RPMI7951 (cell line): ENCODE measurements at places on chromosomes 7 and 10.
A peak's percentile ranks its signal among the peaks of the same experiment; 100 is the strongest.

DNA sequence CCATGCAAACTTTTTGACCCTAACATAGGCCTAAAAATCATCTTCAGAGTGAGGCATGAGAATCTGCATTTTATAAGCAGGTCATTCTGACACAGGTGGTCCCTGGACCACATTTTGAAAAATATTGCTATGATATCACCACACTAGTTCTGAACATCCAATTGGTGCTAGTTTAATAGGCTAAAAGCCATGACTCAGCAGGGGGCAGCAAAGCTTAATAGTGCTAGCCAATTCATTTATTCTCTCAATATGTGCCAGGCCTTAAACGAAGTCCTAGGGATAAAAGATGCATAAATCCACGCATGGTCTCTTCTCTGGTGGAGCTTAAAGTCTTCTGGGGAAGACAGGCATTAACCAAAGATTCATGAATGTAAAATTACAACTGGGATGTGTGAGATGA lies 10.2 kb upstream of the SLC25A28 start:
- DNase-seq = peak; percentile 45

DNA sequence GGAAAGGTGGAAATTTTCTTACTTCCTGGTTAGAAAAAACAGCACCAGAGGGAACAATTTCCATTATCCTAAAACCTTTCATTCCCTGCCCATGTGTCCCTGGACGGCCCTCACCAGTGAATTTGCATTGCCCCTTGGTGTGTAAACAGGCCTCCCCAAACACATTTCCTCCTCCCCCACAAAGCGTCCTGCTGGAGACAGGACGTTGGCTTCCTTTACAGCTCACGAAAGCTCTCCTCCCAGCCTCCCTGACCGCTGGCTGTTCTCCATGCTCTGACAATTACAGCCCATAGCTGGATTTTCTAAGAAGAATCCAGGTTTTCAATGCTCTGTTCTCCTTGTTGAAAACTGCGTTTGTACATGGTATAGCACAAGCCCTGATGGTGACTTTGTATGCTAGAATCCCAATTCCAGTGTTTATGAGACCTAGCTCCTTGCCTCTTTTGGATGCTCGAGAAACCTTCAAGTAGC lies 724.2 kb upstream of the CELF2 start:
- DNase-seq = no peak

DNA sequence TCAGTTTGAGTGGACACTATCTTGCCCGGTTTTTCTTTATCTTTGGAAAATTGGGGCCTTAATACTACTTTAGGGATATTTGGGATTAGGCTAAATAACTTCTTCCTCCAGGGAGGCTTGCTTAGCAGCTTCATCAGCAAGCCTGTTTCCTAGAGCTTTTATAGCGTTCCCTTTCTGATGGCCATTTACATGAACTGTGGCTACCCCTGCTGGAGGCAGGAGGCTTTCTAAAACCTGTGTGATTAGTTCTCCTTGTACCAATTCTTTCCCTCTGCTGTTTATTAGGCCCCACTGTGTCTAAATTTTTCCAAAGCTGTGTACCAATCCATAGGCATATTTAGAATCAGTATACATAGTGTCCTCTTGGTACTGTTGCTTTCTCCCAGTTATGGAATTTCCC lies 61.7 kb upstream of the CNTNAP2 start:
- DNase-seq = no peak

GRCh38 chr7:149320313-149321124 lies 58.5 kb downstream of the ZNF783 start:
- DNase-seq = no peak

DNA sequence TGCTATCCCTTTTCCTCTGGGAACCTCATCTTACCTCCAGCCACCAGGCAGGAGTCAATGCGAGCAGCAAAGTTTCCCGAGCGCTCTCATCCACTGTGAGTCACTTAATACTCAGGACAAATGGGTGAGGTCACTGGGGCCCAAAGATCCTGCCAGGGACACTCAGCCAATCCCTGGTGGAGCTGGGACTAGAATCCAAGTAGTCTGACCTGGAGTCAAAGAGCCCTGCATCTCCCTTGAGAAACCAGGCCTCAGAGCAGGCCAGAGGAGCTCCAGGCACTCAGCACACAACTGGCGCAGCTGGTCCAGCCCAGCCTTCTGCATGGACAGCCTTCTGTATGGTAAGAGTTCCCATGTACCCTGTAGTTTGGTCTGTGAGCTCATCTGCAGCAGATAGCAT lies 142.3 kb downstream of the MAPK8 start:
- peak; percentile 59 for DNase-seq

- no peak for DNase-seq
These were observed 358.6 kb downstream of the PTPRN2 start for GRCh38 chr7:158228986-158229385.

GRCh38 chr10:34121781-34122622 lies 693.1 kb downstream of the PARD3 start:
- no peak for DNase-seq

DNA sequence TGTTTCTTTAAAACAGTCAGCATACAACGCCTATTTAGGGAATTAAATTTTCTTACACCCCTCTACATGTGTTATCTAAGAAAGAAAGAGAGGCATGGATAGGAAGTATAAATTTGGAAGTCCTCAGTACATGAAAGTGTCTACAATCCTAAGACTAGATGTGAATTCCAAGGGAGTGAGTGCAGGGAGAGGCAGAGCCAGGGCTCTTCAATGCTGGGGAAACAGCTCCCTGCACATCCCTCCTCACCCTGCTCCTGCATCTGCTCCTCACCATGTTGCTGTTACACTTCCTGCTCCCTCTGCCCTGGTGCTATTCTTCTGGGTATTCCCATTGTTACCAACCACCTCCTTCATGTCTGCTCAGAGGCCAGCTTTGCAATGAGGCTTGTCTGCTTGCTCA lies 229.1 kb upstream of the AKR1E2 start:
- DNase-seq = no peak

DNA sequence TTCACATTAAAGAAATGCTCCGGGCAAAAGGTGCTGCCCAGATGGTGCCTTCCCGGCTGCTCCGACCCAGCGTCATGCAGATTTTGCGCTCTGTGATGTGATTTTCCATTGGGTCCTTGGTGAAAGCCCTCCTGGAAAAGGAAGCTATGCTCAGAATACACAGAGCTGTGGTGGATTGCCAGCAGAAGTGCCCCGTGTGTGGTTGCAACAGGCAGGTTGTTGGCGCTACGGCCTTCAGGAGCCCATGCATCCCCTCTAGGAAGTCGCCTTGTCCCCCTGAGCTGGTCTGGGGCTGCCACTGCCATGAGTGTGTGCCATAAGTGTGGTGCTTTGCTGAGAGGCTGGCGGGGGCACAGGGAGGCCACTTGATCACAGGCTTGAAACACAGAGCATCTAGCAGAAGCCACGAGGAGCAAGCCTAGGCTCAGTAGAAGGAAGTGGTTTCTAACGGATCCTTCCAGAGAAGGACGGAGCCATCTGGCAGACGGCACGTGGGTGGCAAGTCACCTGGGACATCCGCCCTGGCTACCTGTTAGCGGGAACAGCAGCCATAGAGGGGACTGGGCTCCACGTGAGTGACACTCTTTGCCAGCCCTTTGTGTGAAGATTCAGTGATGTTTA lies 210.9 kb downstream of the CUX1 start:
- DNase-seq = no peak

DNA sequence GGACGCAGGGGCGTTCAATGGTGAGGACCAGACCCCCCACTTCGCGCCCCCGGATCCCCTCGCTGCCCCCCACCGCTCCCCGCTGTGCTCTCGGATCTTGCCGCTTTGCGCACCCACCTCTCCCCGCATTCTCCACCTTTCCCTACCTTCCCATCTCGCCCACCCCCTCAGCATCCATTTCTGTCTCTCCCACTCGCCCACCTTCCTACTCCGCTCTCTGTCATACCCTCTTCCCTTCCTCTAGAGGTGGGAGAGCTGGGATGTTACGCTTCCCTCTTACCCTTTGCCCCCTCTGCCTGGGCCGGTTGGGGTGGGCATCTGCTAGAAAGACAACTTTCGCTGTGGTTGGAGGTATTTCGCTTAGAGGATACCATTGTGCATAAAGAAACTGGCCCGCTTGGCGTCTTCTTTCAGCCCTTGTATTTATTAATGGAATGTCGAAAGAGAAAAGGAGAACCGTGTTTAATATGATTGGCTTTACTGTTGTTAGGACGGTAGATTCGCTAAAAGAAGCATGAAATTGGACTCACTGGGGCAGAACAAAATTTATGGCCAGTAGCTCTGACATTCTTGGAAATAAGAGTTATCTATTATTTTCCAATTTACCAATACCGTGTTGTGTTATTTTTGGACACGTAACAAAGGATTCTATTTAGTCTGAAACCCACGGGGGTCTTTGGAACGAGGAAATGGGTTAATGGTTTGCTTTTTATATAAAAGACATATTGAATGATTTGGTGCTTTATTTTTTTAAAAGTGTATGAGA lies 873 bp downstream of the PRKAR2B start:
- DNase-seq = peak; percentile 11

- DNase-seq = no peak
These were observed 52.5 kb downstream of the CSGALNACT2 start for GRCh38 chr10:43190775-43191174.

DNA sequence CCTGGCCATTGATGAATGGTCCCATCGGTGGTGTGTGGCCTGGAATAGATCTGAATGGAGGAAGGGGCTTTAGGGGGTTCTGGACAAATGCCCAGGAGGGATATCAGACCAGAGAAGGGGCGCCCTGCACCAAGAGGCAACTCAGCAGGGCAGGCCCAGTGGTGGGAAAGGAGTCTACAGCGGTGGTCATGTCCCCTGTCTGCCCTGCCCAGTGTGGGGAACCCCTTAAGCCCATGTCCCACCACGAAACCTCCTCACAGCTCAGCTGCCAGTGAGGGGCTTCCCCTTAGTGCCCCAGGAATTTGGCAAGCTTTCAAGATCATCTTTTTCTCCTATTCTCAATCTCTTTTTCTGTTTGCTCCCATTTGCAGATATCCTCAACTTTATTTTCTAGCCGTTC lies 14.1 kb upstream of the CCSER2 start:
- DNase-seq = no peak

DNA sequence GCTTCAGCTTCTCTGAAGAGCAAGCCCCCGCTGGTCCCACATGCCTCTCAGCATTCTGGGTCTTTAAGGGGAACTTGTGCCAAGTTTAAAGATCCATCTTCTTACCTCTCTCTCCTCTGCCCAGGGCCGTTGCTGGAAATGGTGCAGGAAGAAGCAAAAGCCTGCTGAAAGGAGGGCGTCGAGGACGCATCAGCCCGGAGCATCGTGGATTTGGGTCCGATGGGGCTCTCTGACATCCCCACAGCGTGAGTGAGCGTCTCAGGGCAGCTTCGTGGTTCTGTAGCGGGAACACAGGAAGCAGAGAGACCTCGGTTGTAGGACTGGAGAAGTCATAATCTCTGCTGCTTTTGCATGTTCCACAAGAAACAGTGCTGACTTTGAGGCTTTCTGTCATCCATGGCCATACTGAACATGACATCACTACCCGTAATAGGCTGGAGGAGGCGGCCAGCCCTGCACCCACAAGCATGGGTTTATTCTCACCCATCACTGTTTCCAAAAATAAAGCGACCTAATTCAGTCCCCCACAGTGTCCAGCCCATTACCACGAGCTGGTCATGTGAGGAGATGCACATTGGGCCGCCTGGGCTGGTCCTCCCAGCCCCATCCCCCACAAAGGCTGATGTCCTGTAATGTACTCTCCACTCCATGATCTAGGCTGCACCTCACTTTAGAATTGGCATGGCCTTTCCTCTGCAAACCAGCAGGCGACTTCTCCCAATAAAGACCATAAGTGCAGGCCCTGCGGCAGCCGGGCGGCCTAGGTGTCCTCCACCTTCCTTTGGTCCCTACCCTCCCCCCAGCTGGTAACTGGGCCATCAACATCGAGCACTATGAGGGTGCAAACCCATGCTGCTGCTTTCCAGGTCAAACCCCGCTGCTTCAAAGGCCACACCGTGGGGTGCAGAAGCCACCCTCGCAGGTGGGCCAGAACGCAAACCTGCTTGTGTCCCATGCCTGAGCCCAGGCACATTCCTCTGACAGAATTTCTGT lies 276.9 kb downstream of the TNS3 start:
- DNase-seq = no peak

DNA sequence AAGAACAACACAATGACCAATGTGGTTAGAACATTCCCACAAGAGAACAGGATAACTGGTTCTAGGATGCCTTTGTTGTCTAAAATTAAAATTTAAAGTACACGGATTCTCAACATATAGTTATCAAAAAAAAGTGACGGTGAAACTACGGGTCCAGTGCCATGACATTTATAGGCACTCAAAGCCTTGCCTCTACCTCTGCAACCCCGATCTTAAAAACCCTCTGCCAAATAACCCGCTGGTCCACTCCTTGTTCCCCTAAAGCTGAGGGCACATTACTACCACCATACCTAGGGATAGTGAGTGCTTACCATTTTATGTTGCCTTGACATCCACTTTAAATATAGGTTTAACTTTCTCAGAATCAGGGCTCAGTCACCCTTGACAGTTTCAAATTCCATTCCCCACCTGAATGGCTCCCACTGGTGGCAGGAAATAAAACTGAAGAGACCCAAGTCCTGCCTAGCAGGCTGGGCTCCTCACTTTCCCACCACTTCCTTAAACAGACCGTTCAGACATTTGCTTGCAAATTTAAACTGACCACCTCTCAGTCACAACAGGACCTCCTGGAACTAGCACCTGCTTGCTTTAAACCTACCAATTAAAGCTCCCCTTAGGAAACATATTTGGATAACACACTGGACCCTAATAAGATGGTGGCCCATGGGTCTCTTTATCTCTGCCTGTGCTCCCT lies 169.9 kb upstream of the ASAH2 start:
- peak; percentile 50 for DNase-seq

DNA sequence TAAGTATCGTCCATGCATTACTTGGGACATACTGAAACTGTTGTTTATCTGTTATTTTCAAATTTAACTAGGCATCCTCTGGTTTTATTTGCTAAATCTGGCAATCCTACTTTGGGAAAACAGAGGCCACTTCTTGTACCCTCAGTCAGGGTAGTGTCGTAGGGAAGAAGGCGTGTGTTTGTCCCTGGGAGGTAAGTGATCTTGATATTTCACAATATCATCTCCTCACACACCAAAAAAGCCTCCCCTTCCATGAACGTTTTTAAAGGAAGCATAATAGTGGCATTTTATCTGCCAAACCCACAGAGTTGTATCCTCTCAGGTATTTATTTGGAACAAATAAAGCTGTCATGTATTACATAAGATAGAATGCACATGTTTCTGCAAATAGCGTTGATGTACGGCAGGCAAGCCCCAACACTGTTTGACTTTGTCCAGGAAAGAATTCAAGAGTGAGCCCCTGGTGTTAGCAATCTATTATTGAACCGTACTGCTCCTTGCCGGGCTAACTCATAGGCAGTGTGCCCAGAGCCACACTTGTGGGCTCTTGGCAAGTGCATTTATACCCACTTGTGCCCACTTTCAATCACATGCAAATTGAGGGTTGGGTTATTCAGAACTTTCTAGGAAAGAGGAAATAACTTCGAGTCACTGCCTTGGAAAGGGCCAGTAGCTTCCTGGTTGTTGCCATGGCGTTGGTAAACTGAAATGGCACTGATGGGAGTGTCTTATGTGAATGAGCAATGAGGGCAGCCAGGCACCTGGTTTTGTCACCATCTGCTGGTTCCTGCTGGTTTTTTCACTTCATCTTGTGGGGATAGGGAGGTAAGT lies 266.0 kb downstream of the USP6NL start:
- DNase-seq = peak; percentile 4
